Articular chondrocyte of knee joint (primary cell): ENCODE measurements at places on chromosomes 2 and 18. TPM values are rescaled to one million over a fixed set of nuclear protein-coding genes. Genes with fewer than 3 reads are reported as not detected.

Gene CTNNA2
- not detected in 2 replicates for total RNA-seq

Gene MTERF4
- total RNA-seq, result 32.5 and 39.1 TPM in 2 replicates

Gene GPR75
- total RNA-seq, result 4.2 and 4.5 TPM in 2 replicates

Gene ALKAL2
- 0.13 and 0.22 TPM in 2 replicates for total RNA-seq

Gene CACNB4
- 93.8 and 102 TPM in 2 replicates for total RNA-seq

Gene COLEC12
- 28.0 and 38.5 TPM in 2 replicates for total RNA-seq

Gene SERPINB3
- total RNA-seq, result not detected in 2 replicates

Gene RAD51AP2
- total RNA-seq, result under 0.01 TPM in 1 of 2 replicates, not detected in the other

Gene ANKRD36B
- total RNA-seq, result 66.3 and 83.6 TPM in 2 replicates

Gene TMEM178A
- 0.26 and 1.7 TPM in 2 replicates for total RNA-seq

Gene ALMS1
- 30.7 and 32.5 TPM in 2 replicates for total RNA-seq

Gene C1QL2
- total RNA-seq, result not detected in 2 replicates
